ENCODE measurements at places on chromosomes 5 and 9. TPM values are rescaled to one million over a fixed set of nuclear protein-coding genes. Genes with fewer than 3 reads are reported as not detected.
A peak's percentile ranks its signal among the peaks of the same experiment; 100 is the strongest.

DNA sequence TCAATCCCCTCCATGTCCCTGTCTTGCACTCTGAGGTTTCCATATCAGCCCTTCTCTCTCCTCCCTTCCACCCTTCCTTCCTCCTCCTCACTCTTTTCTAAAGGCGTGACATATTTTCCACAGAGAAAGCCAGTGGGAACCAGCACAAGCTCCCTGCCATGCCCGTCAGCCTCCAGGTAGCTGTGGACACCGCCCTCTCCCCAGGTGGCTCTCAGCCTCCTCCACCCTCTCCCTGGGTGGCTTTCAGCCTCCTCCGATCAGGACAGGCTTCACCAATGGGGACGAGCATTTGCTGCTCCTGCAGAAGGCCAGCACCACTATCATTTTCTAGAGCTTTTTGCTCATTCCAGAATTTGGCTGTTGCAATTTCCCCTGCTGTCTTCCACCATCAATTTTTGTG lies 236.6 kb downstream of the GADD45G start:
- H3K27ac ChIP-seq, result no peak overlapping the region
- no peaks in the 10 kb centered on the region for H3K4me1 ChIP-seq
- no peaks in the 10 kb centered on the region for H3K36me3 ChIP-seq
- H3K4me3 ChIP-seq, result no peak overlapping the region
- DNase-seq, result no peak

GRCh38 chr9:81473708-81474107 lies 215.6 kb downstream of the TLE1 start:
- H3K4me3 ChIP-seq, result no peak overlapping the region
- no peaks in the 10 kb centered on the region for H3K36me3 ChIP-seq
- DNase-seq, result no peak

- H3K4me3 ChIP-seq, result no peak overlapping the region
- H3K27me3 ChIP-seq, result no peaks in the 10 kb centered on the region
- no peak overlapping the region for H3K27ac ChIP-seq
- H3K36me3 ChIP-seq, result no peaks in the 10 kb centered on the region
- no peak for DNase-seq
- H3K4me1 ChIP-seq, result no peaks in the 10 kb centered on the region
Observed at GRCh38 chr5:123261752-123262151, 161.5 kb downstream of the CEP120 start.

DNA sequence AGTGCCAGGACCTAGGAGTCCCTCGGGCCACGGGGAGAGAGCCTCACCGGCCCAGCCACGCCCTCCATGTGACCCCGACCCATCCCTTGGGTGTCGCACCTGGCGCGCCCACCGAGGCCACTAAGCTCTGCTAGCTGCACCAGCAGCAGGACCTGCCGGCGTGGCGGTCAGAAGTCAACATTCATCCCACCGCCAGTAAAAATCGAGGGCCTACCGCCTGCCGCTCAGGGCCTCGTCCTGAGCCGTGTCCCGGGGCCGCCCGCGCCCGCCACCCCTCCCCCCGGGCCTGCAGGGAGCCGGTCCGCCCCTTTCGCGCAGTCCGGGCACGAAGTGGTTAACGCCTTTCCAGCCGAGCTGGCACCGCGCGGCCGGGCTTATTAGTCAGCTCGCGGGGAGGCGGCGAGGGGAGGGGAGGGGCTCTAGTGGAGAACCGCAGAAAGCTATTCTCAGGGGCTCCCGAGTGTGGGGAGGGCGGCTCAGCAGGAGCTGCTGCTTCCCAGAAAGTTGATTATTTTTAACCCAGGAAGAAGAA lies 124.4 kb downstream of the C9orf50 start:
- H3K27ac ChIP-seq, result peak overlapping the region; percentile 92
- peak overlapping the region; percentile 56 for H3K4me3 ChIP-seq
- no peaks in the 10 kb centered on the region for H3K27me3 ChIP-seq
- peaks cover 3% of the 10 kb centered on the region for H3K36me3 ChIP-seq
- H3K4me1 ChIP-seq, result peaks cover 71% of the 10 kb centered on the region
- peak; percentile 81 for DNase-seq

DNA sequence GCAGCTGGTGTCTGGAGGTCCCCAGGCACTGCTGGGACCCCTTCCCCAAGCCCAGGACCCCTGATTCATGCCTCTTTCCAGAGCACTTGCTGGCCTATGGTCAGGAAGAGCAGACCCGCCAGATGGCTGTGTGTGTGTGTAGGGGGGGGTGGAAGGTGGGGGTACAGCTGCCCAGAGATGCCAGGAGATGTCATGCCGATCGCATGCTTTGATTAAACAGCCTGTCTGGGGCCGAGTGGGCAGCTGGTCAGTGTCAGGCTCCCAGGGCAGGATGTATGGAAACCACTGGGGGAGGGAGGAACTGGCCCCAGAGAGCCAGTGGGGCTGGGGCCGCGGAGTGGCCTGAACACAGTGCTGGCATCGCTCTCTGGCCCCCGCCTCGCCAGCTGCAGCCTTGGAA lies 23.7 kb downstream of the RXRA start:
- H3K27me3 ChIP-seq, result no peaks in the 10 kb centered on the region
- DNase-seq, result no peak
- no peak overlapping the region for H3K27ac ChIP-seq
- H3K4me3 ChIP-seq, result no peak overlapping the region
- H3K4me1 ChIP-seq, result peaks cover 17% of the 10 kb centered on the region

DNA sequence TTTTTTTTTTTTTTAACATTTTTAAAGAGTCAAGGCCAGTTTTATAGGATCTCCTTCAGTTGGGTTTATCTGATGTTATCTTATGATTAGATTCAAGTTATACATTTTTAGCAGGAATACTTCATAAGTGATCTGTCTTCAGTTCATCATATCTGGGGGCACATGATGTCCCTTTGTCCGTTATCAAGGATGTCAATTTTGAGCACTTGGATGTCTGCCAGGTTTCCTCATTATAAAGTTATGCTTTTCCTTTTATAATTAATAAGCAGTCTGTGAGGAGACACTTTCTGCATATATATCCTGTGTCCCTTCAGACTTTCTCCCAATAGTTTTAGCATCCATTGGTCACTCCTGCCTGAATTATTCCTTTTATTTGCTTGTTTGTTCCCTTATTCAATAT lies 11.8 kb downstream of the HDHD3 start:
- H3K4me3 ChIP-seq, result no peak overlapping the region
- DNase-seq, result no peak
- H3K27me3 ChIP-seq, result no peaks in the 10 kb centered on the region
- peaks cover 55% of the 10 kb centered on the region for H3K4me1 ChIP-seq
- no peaks in the 10 kb centered on the region for H3K36me3 ChIP-seq
- no peak overlapping the region for H3K27ac ChIP-seq

- no peak overlapping the region for H3K4me3 ChIP-seq
- H3K27ac ChIP-seq, result no peak overlapping the region
- H3K27me3 ChIP-seq, result peaks cover 5% of the 10 kb centered on the region
- H3K4me1 ChIP-seq, result no peaks in the 10 kb centered on the region
Observed at GRCh38 chr9:89808756-89809181, 204.0 kb downstream of the GADD45G start.

DNA sequence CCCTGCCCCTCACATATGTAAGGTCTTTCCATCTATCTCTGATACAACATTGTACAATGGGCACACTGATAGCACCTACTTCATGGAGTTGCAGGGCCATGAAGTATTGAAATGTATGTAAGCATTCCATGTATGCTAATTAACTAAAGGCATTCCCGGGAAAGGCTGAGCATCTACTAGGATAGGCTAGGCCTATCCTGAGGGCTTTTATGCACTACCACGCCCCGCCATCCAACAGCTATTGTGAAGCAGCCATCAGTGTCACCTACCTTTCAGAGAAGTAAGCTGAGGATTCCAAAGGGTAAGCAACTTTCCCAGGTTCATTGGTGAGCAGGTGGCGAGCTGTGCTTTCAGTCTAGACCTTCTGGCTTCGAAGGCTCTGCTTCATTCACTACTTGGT lies 47.6 kb downstream of the NSG2 start:
- no peaks in the 10 kb centered on the region for H3K36me3 ChIP-seq
- no peaks in the 10 kb centered on the region for H3K4me1 ChIP-seq
- peaks cover 1% of the 10 kb centered on the region for H3K27me3 ChIP-seq
- H3K27ac ChIP-seq, result no peak overlapping the region
- H3K4me3 ChIP-seq, result no peak overlapping the region
- no peak for DNase-seq

Gene CDX1
- total RNA-seq, result not detected

- H3K27ac ChIP-seq, result peak overlapping the region; percentile 90
- H3K36me3 ChIP-seq, result peaks cover 34% of the 10 kb centered on the region
- H3K4me1 ChIP-seq, result peaks cover 94% of the 10 kb centered on the region
- DNase-seq, result no peak
- peak overlapping the region; percentile 32 for H3K4me3 ChIP-seq
Observed at GRCh38 chr9:113506090-113506589, 42.6 kb downstream of the RGS3 start.

Gene ZNF454
- total RNA-seq, result not detected

- no peaks in the 10 kb centered on the region for H3K4me1 ChIP-seq
- no peak overlapping the region for H3K27ac ChIP-seq
- no peak for DNase-seq
Observed at GRCh38 chr9:547314-547713, 294.2 kb upstream of the DMRT1 start.

Gene PTPRD
- total RNA-seq, result not detected

- H3K4me3 ChIP-seq, result peak overlapping the region; percentile 58
- no peaks in the 10 kb centered on the region for H3K27me3 ChIP-seq
- H3K36me3 ChIP-seq, result peaks cover 4% of the 10 kb centered on the region
Observed at GRCh38 chr9:100350188-100350587, 2.6 kb downstream of the TEX10 start.

DNA sequence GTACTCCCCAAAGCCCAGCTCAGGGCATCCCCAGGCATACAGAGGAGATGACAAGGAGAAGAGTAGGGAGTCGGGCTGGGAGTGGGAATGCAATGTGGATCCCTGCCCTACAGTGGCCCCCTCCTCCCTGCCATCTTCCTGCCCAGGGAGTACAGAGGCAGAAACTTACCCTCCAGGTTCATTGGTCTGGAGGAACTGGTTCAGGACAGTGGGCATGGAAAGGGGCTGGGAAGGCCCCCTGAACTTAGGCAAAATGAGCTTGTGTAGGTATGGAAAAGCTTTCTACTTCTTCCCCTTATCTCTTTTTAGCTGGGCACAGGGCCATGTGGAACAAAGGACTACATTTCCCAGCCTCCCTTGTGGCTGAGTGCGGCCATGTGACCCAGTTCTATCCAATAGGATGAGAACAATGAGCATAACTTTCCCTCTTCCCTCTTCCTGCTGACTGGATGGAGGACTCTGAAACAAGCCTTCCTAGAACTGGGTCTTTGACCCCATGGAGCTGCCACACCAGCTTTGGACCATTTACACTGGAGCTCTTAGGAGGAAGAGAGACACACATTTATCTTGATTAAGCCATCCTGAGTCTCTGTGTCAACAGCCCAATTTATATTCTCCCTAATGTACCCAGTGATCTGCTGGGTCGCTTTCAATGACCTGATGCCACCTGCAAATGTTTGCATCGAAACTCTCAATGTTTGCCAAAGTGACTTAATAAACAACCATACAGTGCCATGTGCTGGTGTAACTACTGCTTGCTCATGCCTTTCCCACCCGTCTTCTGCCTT lies 25.0 kb upstream of the HMCN2 start:
- peak; percentile 72 for DNase-seq
- peaks cover 6% of the 10 kb centered on the region for H3K27me3 ChIP-seq
- peaks cover 49% of the 10 kb centered on the region for H3K4me1 ChIP-seq
- no peaks in the 10 kb centered on the region for H3K36me3 ChIP-seq

DNA sequence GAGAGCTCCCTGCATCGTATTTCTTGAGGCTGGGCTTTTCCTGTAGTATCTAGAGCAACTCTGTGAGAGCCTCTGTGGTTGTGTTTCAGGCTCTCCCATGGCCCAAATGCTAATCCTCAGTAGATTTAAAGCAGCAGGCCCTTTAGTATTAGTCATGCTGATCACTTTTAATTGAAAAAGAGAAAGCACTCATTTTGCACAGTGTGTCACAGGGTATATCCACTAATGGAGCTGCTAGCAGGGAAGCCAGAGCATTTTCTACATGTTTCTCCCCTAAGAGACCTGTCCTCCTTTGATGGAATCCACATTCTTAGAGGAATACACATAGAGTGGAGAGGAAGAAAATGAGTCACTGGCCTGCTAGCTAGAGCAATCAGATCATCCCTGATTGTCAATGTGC lies 348.5 kb downstream of the TMEM232 start:
- DNase-seq, result no peak
- H3K36me3 ChIP-seq, result no peaks in the 10 kb centered on the region
- no peaks in the 10 kb centered on the region for H3K27me3 ChIP-seq
- H3K27ac ChIP-seq, result no peak overlapping the region

Gene VDAC1
- 380 TPM for total RNA-seq

- H3K4me1 ChIP-seq, result peaks cover 50% of the 10 kb centered on the region
- no peaks in the 10 kb centered on the region for H3K27me3 ChIP-seq
- no peak overlapping the region for H3K4me3 ChIP-seq
- no peak overlapping the region for H3K27ac ChIP-seq
Observed at GRCh38 chr5:136143763-136144162, 11.1 kb downstream of the SMAD5 start.

- no peak for DNase-seq
- no peaks in the 10 kb centered on the region for H3K36me3 ChIP-seq
- no peak overlapping the region for H3K4me3 ChIP-seq
- H3K4me1 ChIP-seq, result peaks cover 44% of the 10 kb centered on the region
- no peak overlapping the region for H3K27ac ChIP-seq
Observed at GRCh38 chr5:150327139-150327538, 24.4 kb upstream of the ARSI start.

- H3K4me3 ChIP-seq, result no peak overlapping the region
- no peaks in the 10 kb centered on the region for H3K36me3 ChIP-seq
- DNase-seq, result no peak
- no peaks in the 10 kb centered on the region for H3K27me3 ChIP-seq
Observed at GRCh38 chr5:125451622-125452021, 705.2 kb upstream of the ZNF608 start.

Gene CAAP1
- total RNA-seq, result 34.8 TPM

DNA sequence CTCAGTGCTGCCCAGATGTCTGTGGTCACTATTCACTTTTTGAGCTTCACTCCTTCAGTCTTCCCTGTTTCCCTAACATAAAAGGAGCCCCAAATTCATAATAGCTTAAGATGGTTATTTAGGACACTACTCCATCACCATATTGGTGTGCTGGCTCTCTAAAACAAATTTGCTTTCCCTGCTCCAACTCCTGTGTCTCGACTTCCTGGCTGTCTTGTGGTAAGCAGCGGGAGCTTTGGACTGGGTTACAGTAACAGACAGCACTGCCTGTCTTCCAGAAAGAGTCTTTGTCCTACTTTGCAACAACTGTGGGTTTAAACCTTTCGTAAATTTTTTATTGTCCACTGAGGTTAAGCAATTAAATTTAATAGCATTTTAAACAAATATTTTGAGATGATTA lies 389.4 kb downstream of the CDH9 start:
- no peaks in the 10 kb centered on the region for H3K4me1 ChIP-seq
- no peak overlapping the region for H3K4me3 ChIP-seq
- no peak overlapping the region for H3K27ac ChIP-seq
- no peaks in the 10 kb centered on the region for H3K27me3 ChIP-seq

All from HepG2 (cell line).